ENCODE measurements at places on chromosomes 6 and 20. TPM values are rescaled to one million over a fixed set of nuclear protein-coding genes. Genes with fewer than 3 reads are reported as not detected.
A peak's percentile ranks its signal among the peaks of the same experiment; 100 is the strongest.

DNA sequence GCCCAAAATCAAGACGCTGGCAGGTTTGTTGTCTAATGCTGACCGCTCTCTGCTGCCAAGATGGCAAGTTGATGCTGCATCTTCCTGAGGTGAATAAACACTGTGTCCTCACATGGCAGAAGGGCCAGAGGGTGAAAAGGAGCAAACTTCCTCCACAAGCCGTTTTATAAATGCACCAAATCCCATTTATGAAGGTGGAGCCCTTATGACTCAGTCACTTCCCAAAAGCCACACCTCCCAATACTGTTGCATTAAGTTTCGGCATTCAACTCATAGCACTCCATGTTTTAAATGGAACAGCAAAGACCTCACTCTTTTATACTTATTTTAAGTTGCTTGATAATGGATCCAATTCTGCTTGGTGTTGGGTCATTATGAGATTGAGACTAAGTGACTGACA is 316.6 kb downstream of the RFPL4B start:
- no peak overlapping the region for H3K27ac ChIP-seq
- no peak overlapping the region for H3K4me3 ChIP-seq
- H3K27me3 ChIP-seq, result no peaks in the 10 kb centered on the region
- DNase-seq, result no peak

DNA sequence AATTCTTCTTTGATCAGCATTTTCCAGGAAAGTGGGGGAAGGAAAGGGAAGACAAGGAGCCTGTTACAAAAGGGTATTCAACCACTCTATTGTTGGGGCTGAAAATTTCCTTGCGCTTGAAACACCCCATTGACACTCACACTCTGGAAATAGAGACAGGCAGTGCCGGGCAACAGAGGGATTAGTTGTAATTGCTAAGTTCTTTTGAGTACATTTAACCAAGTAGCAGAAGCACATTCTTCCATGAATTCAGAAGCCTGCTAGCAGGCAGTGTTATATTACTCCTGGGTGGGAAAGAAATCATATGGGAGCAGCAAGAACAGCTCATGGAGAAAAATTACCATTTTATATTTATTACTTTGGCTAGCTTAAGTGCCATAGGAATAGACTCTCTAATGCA is 745.5 kb downstream of the C6orf118 start:
- no peak overlapping the region for H3K27ac ChIP-seq
- no peaks in the 10 kb centered on the region for H3K36me3 ChIP-seq
- H3K27me3 ChIP-seq, result no peaks in the 10 kb centered on the region
- DNase-seq, result no peak
- no peak overlapping the region for H3K4me3 ChIP-seq
- no peaks in the 10 kb centered on the region for H3K4me1 ChIP-seq

GRCh38 chr6:93468291-93468690 is 48.9 kb upstream of the EPHA7 start:
- DNase-seq, result no peak
- no peaks in the 10 kb centered on the region for H3K36me3 ChIP-seq
- no peaks in the 10 kb centered on the region for H3K27me3 ChIP-seq
- H3K27ac ChIP-seq, result no peak overlapping the region
- H3K4me3 ChIP-seq, result no peak overlapping the region

- peak overlapping the region; percentile 15 for H3K4me3 ChIP-seq
- H3K36me3 ChIP-seq, result no peaks in the 10 kb centered on the region
- no peaks in the 10 kb centered on the region for H3K27me3 ChIP-seq
- peaks cover 5% of the 10 kb centered on the region for H3K4me1 ChIP-seq
Measured at GRCh38 chr6:135938576-135939207, 87.2 kb downstream of the PDE7B start.

DNA sequence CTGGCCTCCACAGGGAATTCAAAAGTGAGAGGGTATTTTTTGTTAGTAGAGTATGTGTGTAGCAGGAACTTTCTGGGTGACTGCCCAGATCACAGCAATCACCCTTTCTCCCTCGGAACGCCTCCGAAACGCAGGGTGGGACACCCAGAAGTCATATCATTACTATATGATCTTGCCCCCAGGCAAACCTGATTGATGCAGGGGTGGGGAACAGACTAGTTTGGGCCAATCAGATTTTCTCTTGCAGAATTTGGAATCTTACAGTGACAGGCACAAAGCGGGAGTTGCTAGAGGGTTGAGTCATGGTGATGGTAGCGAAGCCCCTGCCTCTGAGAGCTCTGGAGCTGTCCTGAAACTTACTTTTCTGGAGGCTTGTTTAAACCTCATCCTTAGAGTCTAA is 16.5 kb upstream of the RPN2 start:
- no peak overlapping the region for H3K4me3 ChIP-seq
- DNase-seq, result no peak
- no peaks in the 10 kb centered on the region for H3K27me3 ChIP-seq
- no peak overlapping the region for H3K27ac ChIP-seq

DNA sequence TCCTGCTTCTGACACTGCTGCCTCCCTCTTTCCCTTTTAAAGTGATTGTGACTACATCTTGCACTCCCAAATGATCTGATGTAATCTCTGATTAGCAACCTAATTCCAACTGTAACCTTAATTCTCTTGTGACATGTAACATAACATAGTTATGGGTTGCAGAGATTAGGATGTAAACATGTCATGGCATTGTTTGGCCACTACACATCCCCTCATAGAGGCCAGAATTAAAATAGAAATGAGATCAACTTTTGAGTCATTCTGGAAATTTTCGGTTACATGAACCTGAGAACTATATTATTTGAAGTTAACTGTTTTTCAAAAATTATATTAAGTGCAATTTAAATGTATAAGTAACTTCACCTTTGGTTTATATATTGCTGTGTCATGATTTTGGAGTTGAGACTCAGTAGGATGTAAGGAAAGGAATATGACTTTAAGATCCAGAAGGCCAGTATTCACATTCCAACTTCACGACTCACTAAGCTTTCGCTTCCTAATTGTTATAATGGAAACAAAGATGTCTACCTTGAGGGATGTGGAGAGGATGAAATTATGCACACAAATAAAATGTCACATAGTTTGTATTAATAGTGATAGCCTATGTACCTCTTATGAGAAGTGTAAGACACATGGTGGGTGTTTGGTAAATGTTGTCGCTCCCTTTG is 611.9 kb upstream of the MAP3K7 start:
- no peaks in the 10 kb centered on the region for H3K36me3 ChIP-seq
- no peaks in the 10 kb centered on the region for H3K4me1 ChIP-seq
- no peaks in the 10 kb centered on the region for H3K27me3 ChIP-seq
- no peak overlapping the region for H3K4me3 ChIP-seq
- H3K27ac ChIP-seq, result no peak overlapping the region

Gene TRIM31
- not detected for total RNA-seq

Gene ZNF391
- total RNA-seq, result 1.3 TPM

GRCh38 chr6:44386929-44387345 is 569 bp upstream of the CDC5L start:
- no peaks in the 10 kb centered on the region for H3K27me3 ChIP-seq
- no peaks in the 10 kb centered on the region for H3K36me3 ChIP-seq
- no peak for DNase-seq
- peak overlapping the region; percentile 95 for H3K4me3 ChIP-seq
- H3K4me1 ChIP-seq, result peaks cover 40% of the 10 kb centered on the region

- H3K4me1 ChIP-seq, result no peaks in the 10 kb centered on the region
- H3K27ac ChIP-seq, result no peak overlapping the region
- no peak for DNase-seq
- no peaks in the 10 kb centered on the region for H3K27me3 ChIP-seq
- no peak overlapping the region for H3K4me3 ChIP-seq
Measured at GRCh38 chr6:107082045-107082444, 33.3 kb downstream of the BEND3 start.

DNA sequence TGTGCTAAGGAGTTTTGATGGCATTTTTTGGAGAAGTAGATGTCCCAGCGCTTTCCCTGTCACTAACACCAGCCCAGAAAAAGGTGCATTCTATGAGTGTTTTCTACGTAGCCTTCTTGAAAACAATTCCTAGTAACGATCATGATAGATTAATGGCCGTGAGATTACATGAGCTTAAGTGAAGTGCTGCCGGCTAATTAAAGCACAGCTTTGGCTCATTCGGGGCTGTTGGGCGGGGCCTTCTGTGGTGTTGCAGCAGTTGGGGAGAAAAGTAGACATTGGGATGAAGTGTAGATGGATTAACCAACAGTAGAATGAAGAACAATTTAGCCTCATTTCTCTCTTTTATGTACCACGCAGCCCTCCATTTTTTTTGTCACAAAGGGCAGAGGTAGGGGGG is 20.8 kb upstream of the TRAF3IP2 start:
- H3K4me1 ChIP-seq, result peaks cover 39% of the 10 kb centered on the region
- H3K27ac ChIP-seq, result peak overlapping the region; percentile 42
- DNase-seq, result no peak
- H3K4me3 ChIP-seq, result peak overlapping the region; percentile 29

Gene RGS19
- total RNA-seq, result 14.4 TPM

GRCh38 chr6:127937102-127937501 is 36.2 kb upstream of the THEMIS start:
- H3K36me3 ChIP-seq, result no peaks in the 10 kb centered on the region
- no peaks in the 10 kb centered on the region for H3K27me3 ChIP-seq
- H3K4me3 ChIP-seq, result no peak overlapping the region
- H3K4me1 ChIP-seq, result no peaks in the 10 kb centered on the region
- no peak overlapping the region for H3K27ac ChIP-seq
- no peak for DNase-seq

GRCh38 chr6:143677891-143678791 is at the start of gene PHACTR2:
Gene PHACTR2, plus strand, starts transcription at chr6:143677965. Its CDS starts 199 bp downstream, at chr6:143678164.
- DNase-seq, result no peak
- H3K36me3 ChIP-seq, result no peaks in the 10 kb centered on the region
- H3K4me1 ChIP-seq, result peaks cover 79% of the 10 kb centered on the region
- no peaks in the 10 kb centered on the region for H3K27me3 ChIP-seq
- peak within 1 kb of the TSS; percentile 97 for H3K27ac ChIP-seq
- peak within 1 kb of the TSS; percentile 95 for H3K4me3 ChIP-seq

DNA sequence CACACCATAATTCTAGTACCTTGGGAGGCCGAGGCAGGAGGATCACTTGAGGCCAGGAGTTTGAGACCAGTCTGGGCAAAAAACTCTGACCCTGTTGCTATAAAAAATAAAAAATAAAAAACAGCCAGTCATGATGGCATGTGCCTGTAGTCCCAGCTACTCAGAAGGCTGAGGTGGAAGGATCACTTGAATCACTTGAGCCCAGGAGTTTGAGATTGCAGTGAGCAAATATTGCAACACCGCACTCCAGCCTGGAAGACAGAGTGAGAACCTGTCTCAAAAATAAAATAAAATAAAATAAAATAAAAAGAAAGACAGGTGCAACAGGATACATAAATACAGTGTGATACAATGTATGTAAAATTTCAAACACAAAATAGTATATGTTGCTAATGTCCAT is 154.5 kb downstream of the OTOR start:
- H3K27me3 ChIP-seq, result no peaks in the 10 kb centered on the region
- DNase-seq, result no peak
- no peaks in the 10 kb centered on the region for H3K36me3 ChIP-seq
- no peak overlapping the region for H3K27ac ChIP-seq
- H3K4me3 ChIP-seq, result no peak overlapping the region

GRCh38 chr6:135951169-135951568 is 99.7 kb downstream of the PDE7B start:
- H3K27me3 ChIP-seq, result no peaks in the 10 kb centered on the region
- no peaks in the 10 kb centered on the region for H3K4me1 ChIP-seq
- no peak overlapping the region for H3K4me3 ChIP-seq
- H3K36me3 ChIP-seq, result no peaks in the 10 kb centered on the region

Gene AURKA
- 17.1 TPM for total RNA-seq

- H3K4me3 ChIP-seq, result no peak overlapping the region
- no peaks in the 10 kb centered on the region for H3K4me1 ChIP-seq
- no peaks in the 10 kb centered on the region for H3K27me3 ChIP-seq
- no peak for DNase-seq
- H3K27ac ChIP-seq, result no peak overlapping the region
Measured at GRCh38 chr6:152503546-152503945, 133.6 kb downstream of the SYNE1 start.

DNA sequence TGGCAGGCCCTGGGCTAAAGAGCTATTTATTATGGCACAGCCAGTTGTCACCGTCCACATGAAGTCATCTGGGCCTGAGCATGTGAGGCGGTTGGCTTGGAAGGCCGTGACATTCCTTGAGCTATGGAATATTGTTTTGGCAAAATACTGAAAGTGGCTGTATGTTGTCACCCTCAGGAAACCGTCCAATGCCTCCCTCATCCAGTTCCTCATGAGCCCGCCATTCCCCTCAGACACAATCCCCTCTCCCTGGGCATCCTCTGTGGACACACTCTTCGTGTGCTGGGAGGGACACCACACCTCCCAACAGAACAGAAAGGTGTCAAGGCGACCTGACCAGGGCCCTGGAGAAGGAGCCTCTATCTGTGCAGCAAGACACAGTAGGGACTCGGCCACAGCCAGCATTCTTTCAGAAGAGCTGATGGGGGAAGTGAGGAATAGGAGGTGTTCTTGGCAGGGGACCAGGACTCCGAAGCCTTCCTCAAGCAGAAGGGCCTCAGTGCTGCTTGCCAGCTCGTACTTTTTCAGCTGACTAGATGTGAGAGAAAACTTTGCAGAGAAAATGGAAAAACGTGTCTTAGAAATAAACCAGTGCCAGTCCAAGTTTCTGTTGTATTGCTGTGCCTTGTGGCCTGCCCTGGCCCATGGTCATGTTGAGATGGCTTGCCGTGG is 120.5 kb downstream of the SOD2 start:
- no peak overlapping the region for H3K4me3 ChIP-seq
- DNase-seq, result no peak
- H3K27me3 ChIP-seq, result no peaks in the 10 kb centered on the region
- no peaks in the 10 kb centered on the region for H3K4me1 ChIP-seq
- H3K36me3 ChIP-seq, result no peaks in the 10 kb centered on the region

DNA sequence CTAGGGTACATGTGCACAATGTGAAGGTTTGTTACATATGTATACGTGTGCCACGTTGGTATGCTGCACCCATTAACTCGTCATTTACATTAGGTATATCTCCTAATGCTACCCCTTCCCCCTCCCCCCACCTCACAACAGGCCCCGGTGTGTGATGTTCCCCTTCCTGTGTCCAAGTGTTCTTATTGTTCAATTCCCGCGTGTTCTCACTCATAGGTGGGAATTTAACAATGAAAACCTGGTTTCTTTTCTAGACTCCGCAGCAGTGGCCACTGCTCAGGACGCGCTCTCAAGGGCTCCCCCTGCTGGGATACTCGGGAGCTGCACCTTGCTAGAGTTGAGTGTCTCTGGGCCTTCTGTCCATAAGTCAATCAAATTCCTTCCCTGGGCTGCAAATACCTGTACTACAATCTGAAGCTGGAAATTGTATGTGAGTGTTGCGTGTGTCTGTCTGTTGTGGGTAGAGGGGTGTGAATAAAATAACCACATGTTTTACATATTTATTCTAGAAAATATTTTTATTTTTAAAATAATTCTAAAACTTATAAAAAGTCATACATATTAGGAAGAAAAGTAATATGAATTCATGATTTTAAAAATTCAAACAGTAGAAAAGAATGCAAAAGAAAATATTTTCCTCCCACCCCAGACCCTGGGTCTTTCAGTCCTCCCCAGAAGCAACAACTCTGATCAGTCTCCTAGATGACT is 8.2 kb upstream of the CEP250 start:
- H3K27ac ChIP-seq, result no peak overlapping the region
- peak overlapping the region; percentile 16 for H3K4me3 ChIP-seq
- H3K36me3 ChIP-seq, result no peaks in the 10 kb centered on the region

Gene CYP39A1
- total RNA-seq, result 7.2 TPM

GRCh38 chr6:25582101-25582500 is 69.9 kb upstream of the SCGN start:
- no peak for DNase-seq
- H3K27me3 ChIP-seq, result no peaks in the 10 kb centered on the region
- no peak overlapping the region for H3K4me3 ChIP-seq
- no peak overlapping the region for H3K27ac ChIP-seq
- no peaks in the 10 kb centered on the region for H3K4me1 ChIP-seq

Gene BPHL
- total RNA-seq, result 26.0 TPM

Gene SAMD5
- total RNA-seq, result 16.2 TPM
